Left renal pelvis (tissue), 4 donors: ENCODE measurements at places on chromosomes 4 and X.

DNA sequence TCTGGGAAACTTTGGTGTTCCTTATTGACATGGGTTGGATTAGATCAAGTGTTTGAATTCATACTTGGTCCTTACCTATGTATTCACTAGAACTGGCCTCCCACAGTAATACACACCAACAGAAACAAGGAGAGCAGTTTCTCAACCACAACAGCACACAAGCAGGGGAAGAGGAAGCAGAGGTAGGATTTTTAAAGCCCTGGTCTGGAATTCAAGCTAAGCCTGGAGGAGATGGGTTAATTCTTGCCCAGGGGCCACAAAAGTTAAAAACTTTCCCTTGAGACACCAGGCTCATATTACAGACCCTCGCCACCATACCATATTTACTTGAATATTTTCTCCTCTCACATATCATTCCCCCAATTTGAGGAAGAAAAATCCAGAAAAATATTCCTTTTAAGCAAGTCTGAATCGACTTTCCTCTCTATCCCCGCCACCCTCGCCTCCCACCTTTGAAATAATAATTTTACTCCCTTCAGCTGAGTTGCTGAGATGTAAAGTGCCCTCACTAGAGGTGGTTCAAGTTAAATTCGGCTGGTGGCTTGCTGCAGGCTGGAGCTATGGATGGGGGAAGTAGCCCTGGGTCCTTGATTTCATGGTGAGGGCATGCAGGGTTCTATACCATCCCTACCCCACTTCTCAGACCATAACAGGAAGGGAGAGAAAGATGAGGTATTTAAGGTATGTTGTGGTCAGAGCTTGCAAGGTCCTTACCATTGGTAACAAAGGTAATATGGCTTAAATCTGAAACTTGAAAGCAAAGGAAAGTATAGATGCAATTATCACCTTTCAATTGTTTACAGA is 440.2 kb downstream of the INPP4B start:
- no peak for DNase-seq

GRCh38 chr4:8897251-8898167 is 25.9 kb upstream of the HMX1 start:
- DNase-seq: no peak

DNA sequence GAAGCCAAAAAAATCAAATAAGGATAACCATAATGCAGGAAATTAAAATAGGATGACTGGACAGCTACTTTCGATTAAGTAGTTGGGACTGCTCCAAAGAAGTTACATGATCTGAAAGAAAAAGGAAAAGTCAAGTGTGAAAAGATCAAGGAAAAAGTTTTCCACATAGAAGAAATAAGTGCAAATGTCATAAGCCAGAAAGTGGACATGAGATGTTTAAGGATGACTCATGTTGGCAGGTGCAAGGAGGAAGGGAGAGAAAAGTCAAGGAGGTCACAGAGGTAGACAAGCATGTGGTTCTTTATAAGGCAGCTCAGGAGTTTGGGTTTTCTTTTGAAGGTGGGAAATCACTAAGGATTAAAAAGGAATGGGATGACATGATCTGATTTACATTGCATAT is 89.8 kb upstream of the GPRIN3 start:
- DNase-seq: no peak

DNA sequence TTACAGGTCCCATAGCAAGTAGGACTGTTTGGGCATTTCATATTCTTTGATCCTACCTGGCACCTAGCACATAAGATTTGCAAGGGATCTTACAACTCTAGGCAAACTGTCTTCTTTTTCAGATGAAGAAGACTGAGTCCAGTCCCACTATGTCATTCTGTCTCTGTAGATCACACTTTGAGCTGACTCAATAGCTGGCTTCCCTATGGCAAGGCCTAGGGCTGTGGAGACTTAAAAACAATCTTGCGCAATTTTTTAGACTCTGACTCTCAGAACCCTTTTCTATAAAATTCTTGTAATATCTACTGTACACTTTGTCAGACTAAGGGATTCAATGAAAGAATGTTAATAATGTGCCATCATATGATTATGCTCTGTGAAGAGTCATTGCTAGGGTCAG is 26.7 kb downstream of the OTC start:
- no peak for DNase-seq

- no peak for DNase-seq
Measured at GRCh38 chrX:107654872-107655761, 26.8 kb downstream of the PRPS1 start.
